ENCODE measurements at places on chromosomes 1 and 21.

GRCh38 chr1:163263818-163264655 is 57.7 kb upstream of the NUF2 start:
- DNase-seq, result no peak

DNA sequence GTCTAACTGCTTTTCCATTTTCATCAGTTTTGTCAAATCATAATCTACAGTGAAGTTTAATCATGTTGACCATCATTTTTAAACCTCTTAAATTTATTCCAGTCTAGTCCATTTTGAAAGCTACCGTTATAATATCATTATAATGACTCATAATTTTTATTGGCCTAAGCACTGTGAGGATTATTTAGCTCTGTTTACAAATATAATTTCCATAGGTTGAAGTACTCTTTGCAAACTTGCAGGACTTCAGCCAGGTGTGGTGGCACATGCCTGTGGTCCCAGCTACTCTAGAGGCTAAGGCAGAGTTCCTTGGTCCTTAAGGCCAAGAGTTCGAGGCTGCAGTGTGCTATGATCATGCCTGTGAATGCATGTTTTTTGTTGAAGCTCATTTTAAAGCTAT is 54.3 kb downstream of the MAP3K21 start:
- no peak for DNase-seq

DNA sequence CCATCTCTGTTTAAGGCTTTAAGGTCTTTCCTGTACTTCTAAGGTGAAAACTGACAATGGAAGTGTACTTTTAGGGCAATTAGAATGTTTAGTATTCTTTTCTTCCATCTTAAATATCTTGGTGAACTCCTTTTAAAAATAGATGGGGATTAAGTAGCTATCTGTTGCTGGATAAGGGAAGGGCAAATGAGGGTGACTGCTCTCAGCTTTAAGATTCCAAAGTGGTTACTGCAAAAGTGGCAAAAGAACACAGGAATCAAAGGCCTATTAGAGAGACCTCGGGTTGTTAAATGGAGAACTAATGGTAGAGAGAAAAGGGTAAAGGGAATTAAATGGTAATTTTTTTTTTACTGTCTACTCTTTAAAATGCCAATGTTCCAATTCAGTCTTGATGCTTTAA is 774.1 kb upstream of the B3GALT2 start:
- DNase-seq, result no peak

DNA sequence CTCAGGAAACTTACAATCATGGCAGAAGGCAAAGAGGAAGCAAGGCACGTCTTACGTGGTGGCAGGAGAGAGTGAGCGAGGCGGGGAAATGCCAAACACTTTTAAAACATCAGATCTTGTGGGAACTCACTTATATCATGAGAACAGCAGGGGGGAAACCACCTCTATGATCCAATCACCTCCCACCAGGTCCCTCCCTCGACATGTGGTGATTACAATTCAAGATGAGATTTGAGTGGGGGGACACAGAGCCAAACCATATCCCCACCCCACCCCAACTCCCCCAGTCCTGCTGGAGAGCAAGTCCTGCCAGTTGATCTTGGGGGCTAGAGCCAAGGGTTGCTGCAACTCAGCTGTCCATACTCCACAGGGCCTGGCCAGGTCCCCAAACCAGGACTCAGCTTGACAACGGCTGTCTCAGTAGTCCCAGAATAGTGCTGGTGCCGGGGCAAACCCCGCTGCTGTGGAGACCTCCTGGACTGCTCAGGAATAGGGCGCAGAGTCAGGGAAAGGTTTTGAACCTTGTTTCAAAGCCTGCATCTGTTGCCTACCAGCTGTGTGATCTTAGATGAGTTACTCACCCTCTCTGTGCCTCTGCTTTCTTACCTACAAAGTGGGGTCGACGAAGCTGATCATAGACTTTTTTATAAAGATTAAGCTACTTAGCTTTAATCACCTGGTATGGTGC is 79.5 kb downstream of the STUM start:
- no peak for DNase-seq

DNA sequence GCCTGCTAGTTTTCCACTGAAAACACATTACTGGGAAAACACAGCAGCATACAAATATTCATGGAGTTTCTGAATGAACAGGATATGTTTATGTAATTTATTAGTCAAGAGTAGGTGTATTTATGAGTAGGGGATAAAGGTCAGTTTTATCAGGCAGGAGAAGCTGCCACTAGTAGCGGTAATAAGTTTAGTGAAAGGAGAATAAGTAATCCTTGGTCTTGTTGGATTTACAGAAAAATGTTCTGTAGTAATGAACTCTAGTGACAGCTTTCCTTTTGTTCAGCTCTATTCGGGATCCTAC is 1.2 kb downstream of the MAST2 start:
- no peak for DNase-seq

- no peak for DNase-seq
These were observed 77.6 kb downstream of the XCL2 start for GRCh38 chr1:168466092-168466713.

DNA sequence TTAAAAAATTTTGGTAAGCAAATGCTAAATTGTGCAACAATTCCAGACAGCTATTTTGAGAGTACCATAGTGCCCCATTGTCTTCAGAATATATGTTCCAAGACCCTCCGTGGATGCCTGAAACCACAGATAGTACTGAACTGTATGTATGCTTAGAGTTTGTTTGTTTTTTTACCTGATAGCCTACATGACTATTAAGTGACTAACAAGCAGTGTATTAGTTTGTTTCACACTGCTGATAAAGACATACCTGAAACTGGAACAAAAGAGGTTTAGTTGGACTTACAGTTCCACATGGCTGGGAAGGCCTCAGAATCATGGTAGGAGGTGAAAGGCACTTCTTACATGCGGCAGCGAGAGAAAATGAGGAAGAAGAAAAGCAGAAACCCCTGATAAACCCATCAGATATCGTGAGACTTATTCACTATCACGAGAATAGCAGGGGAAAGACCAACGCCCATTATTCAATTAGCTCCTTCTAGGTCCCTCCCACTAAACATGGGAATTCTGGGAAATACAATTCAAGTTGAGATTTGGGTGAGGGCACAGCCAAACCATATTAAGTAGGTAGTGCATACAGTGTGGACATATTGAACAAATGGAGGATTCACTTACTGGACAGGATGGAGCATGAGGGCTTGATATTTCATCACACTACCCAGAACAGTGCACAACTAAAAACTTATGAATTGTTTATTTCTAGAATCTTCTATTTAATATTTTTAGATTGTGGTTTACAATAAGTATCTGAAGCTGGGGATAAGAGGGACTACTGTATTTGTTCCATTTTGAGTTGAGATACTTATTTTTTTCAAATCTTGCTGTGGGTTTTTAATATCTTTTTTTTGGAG is 78.5 kb downstream of the LHX9 start:
- DNase-seq, result no peak

DNA sequence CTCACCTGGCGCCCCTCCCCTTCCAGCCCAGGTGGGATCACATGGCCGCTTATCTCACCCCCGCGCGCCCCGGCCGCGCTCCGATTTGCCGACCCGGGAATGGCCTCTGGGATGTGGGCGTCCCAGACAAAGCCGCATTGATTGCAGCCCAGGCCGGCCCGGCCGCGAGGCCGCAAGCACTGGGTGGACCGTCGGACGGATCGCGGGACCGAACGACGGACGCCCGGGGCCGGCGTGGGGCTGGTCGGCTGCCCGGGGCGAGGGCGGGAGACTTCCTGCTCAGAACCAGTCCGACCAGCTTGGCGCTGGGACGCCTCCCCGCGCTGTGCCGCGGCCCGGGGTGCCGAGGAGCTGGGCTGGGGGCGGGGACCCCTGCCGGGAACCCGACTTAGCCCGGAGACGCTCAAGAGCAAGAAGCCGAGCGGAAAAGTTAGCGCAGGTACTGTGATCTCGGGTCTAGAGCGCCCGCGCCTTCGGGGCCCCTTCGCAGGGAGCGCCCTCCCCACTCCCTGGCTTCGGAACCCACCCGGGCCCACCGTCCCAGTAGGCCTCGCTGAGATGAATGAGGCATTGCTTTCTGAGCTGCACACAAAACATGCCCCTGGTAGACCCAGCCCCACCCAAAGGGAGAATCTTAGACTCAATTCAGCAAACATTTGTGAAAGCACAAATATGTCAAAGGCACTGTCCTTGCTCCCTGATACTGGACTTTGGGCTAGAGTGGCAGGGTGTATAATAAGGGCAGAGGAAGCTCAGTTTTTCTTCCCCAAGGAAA is 415 bp upstream of the LAD1 start:
- no peak for DNase-seq
